Right renal pelvis (tissue), 4 donors: ENCODE measurements at places on chromosomes 6 and 20. TPM values are rescaled to one million over a fixed set of nuclear protein-coding genes. Genes with fewer than 3 reads are reported as not detected.

- no peak for DNase-seq
Observed at GRCh38 chr20:14576196-14576877, 238.9 kb upstream of the FLRT3 start.

FKBP1C gene
- 6.8 TPM for polyA plus RNA-seq

DNA sequence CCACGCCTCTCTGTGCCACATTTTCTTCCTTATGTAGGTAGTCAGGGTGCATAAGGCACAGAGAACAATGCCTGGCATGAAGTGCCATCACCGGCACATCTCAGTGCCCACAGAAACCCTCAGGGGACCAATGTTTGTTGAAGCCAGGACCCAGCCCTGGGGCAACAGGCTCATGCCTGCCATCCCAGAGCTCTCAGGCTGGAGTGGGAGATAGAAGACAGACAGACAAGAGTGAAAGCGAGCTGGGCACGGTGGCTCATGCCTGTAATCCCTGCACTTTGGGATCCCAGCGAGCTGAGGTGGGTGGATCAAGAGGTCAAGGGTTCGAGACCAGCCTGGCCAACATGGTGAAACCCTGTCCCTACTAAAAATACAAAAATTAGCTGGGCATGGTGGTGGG, 13.5 kb downstream of the EFCAB8 start:
- no peak for DNase-seq

KIAA1755 gene
- 4.1 TPM for polyA plus RNA-seq

DEFB124 gene
- polyA plus RNA-seq, result not detected

DNA sequence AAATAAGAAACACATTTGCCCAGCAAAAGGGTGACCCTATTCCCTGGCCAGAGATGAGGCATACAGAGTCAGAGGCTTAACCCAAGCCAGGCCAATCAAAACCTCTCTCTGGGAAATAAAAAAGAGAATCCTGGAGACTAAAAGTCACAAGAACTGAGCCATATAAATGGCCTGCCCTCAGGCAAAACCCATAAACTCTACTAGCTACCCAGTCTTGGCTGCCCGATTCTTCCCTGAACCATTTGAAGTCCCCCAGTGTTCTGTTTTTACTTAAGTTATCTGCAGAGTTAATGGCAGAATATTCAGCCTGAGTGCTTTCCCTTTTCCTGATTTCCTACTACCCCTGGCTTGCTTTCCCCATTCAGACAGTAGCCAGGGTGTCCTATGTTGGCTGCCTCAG, 13.9 kb downstream of the KCNK15 start:
- DNase-seq, result no peak
